ENCODE measurements at places on chromosomes 4 and X.

- DNase-seq: no peak
These were observed 96.3 kb downstream of the TMA16 start for GRCh38 chr4:163590619-163591264.

DNA sequence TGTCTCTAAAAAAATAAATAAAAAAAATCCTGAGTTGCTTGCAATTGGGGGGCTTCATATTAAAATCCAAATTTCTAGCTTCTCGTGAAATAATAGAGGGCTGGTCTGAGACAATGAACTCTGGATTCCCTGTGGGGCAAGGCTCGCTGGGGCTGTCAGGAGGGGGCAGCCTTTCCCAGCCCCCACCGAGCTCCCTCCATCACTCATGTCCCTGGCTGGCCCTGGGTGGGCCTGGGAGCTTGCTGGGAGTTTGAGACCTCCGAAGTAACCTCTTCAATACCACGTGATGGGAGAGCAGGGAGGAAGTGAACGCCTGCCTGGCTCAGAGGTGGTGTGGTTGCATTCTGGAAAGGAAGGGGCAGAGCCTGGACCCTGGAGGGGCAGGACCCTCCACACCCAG, 54.0 kb upstream of the AFAP1 start:
- no peak for DNase-seq

DNA sequence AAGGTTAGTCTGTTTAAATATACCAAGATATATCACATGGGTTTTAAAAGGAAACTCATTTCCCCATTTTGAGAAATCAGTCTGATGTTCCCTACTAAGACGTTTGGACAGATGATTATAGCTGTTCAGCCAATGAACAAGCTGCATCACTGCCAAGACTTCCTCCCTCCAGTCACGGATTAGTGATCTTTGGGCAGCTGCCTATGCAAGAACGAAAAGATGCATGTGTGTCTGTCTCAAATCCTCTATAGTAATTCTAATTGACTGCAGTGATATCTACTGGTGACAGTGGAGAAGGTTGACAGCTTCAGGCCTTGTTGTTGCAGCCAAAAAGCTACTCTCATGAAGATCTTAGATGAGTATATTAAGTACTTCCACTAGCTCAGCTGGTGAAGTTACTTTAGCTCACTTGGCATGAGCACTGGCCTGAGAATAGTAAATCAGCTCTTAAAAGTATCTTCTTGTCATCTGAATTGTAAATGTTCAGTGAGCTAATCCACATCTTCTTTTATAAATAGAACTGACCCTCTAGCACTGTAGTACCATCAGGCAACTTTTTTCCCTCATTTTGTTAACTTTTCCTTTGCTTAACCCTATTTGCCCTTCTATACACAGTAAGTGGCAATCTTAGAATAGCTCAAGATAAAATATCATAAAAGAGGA, 134.5 kb upstream of the PCDH10 start:
- DNase-seq: no peak

- no peak for DNase-seq
These were observed 25.9 kb downstream of the SLC25A43 start for GRCh38 chrX:119424999-119425398.

DNA sequence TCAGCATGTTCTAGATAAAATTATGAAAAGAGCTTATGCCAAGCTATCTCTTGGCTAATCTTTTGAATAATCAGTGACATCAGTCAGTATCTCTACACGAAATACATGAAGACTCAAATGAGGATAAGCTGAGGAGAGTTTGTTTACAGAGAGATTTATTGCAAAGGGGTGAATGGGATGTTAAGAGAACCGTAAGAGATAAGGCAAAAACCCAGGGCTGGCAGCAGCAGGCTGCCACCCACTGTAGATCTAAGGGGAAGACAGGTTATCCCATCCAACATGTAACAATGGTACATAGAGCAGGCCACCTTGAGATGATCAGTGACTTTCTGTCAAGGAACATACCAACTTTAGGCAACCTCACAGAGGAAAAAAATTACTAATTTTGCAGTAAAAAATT, 432.1 kb upstream of the NR3C2 start:
- DNase-seq: no peak

Data from activated CD4-positive, alpha-beta T cell treated with anti-CD3 and anti-CD28 coated beads, Interleukin-2, amount 50 U/mL, for 24 hours (primary cell).